ENCODE measurements at places on chromosomes 2 and 18.
A peak's percentile ranks its signal among the peaks of the same experiment; 100 is the strongest.

DNA sequence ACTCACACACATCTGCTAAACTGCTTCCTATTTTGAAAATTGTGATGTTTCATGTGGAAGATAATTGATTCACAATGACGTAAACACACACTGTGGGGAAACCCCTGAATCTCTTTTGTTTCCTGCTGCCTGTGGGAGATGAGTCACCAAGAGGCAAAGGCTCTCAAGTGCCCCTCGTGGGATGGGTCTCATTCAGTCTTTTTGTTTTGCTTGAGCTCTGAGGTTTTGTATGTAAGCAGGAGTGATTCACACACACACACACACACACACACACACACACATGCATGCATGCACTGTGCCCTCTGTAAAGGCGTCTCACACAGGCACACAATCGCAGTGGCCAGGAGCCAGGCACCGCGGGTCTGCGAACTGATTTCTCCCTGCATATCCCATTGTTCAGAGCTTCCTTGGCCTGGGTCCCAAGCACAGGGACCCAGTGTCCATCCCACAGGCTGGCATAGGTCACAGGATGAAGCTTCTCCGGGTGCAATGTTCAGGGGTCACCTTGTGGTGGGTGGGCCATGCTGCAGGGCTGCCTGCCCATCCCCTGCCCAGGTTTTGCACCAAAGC, 12.1 kb upstream of the ARHGEF4 start:
- DNase-seq, result peak; percentile 69

GRCh38 chr2:153890576-153890975, 18.9 kb downstream of the GALNT13 start:
- no peak for DNase-seq

DNA sequence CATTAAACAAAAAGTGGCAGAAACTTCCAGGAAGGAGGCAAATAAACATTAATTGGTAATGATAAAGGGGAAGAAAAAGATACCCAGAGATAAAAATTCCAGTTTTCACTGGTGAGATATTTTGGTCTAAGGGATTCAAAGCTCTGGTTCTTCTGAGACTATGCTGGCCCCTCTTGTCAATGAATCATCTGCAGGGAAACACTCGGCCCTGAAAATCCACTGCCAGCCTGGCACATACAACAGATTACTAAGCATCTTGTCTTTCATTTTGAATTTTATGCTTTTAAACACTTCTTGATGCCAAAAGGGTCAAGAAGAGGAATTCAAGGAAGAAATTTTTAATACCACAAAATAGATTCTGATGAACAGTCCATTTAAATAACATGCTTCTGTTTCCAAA, 1603.8 kb upstream of the ZEB2 start:
- DNase-seq, result no peak

DNA sequence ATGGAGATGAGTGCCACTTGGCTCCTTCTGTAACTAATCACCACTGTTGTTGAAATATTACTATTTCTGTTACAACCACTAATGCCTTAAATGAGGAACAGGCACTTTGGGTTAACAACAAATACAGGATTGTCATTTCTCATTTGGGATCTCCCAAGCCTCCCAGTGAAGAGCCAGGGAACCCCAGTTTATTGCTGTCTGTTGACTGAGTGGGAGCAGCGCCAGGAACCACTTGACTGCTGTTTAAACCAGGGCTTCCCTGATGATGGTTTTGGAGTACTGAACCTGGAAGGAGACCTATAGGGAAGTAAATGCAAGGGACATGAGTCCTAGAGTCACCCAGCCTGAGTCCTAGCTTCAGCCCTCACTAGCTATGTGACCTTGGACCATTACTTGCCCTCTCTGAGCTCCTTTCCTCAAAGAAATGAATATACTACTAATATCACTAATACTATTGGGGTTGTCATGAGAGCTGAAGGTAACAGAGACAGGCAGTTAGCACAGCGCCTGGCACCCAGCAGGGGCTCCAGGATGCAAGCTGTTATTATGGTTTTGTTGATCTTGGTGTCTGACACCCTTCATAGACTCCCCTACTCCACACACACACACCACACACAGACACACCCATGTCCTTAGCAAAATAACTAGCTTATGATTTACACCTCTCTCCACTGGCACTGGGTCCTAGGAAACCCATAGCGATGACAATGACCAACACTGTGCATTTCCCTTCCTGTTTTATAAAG, 104.2 kb upstream of the FZD7 start:
- no peak for DNase-seq

GRCh38 chr2:232170396-232170795, 208.2 kb upstream of the ALPP start:
- no peak for DNase-seq

GRCh38 chr2:121186261-121186660, 98.7 kb downstream of the TFCP2L1 start:
- DNase-seq, result no peak

- DNase-seq, result no peak
These were observed 20.8 kb downstream of the MSH6 start for GRCh38 chr2:47803770-47804169.

- no peak for DNase-seq
These were observed 1.8 kb upstream of the RFX8 start for GRCh38 chr2:101476605-101477208.

- no peak for DNase-seq
These were observed 412.0 kb downstream of the NUP35 start for GRCh38 chr2:183536290-183536689.

DNA sequence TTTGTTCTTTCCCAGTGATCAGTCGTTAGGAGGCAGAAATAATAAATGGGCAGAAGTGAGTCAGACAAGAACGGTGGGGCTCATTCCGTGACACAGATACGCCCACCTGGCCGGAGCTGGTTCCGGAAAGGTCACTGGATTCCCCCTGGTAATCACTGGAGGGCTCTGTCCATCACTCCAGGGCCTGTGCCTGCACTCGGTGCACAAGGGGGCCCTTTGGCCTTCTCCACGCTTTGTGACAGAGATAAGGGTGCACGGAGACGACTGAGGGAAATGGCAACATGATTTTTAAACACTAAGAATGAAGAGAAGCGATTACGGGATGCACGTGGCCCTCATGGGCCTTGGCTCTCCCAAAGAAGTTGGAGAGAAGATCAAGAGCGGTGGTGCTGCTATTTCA, 84.4 kb downstream of the PTGR3 start:
- no peak for DNase-seq

DNA sequence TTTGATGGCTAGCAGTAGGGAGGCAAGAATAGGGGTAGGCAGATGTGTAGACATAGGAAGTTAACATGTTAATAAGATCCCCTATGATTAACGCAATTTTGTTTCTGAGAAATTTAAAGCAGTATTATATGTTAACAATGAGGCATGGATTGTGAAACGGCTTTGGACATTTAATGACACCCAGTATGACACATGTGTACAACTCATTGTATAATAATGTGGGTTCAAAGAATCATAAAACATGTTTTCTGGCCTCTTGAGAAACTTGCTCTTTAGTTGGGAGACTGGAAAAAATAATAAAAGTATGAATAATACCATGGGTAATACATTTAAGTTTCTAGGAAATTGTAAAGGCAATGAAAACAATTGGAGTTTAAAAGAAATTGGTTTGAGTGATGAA, 332.1 kb upstream of the CDH20 start:
- no peak for DNase-seq

GRCh38 chr2:169716238-169716886, 17.3 kb upstream of the KLHL23 start:
- no peak for DNase-seq

- DNase-seq, result no peak
These were observed 865.4 kb upstream of the NXPH2 start for GRCh38 chr2:139645617-139646016.

DNA sequence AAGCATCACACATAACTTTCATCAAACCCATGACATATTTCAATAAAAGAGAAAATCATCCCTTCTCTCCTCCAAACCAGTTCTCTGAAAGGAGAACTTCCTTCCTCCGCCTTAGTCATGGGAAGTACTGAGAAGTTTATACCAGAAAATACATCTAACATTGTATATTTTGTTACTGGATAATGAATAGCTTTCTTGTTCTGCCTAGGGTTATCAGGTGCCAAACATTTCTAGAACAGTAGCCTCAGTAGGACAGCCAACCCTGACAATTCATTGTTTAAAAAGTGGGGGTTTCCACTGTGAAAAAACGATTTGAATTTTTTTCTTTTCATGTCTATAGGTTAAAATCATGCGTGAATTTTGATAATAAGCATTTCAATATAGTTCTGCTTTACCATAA, 16.0 kb upstream of the DAW1 start:
- no peak for DNase-seq

DNA sequence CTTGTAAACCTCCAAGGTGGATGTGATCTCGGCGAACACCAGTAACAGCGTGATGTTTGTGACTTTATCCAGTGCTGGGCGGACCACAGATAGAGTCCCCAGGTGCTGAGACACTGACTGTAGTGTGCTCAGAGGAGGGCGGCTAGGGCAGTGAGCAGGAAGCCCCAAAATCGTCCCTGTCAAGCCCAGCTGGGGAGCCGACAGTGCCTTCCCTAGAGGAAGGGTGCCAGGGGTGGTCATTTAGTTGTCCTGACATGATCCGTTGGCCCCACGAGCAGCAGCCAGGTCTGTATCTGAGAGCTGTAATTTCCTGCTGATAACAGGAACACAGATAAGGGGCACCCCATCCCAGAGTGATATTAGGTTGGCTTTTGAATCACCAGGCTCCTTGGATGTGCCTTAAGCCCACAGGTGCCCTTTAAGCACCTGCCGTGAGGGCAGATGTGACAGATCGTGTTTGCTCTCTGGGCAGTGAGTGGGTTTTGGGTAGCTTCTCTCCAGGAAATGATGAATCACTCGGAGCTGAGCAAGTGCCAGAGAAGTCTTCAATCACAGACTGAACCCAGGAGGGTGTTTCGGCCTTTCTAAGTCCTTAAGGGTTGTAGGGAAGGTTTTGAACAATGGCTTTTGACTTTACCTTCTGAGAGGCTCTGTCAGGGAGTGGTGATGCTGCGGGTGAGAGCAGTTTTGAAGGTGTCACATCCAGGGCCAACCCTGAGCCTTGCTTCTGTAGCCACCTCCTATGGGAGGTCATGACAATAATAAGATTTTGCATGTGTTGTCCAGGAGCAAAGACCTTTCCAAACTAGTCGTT, 7.7 kb downstream of the LPIN1 start:
- DNase-seq, result peak; percentile 77

GRCh38 chr2:112957511-112957910, 20.3 kb upstream of the IL36G start:
- no peak for DNase-seq

GRCh38 chr2:157075924-157076323, 181.6 kb upstream of the GALNT5 start:
- no peak for DNase-seq

DNA sequence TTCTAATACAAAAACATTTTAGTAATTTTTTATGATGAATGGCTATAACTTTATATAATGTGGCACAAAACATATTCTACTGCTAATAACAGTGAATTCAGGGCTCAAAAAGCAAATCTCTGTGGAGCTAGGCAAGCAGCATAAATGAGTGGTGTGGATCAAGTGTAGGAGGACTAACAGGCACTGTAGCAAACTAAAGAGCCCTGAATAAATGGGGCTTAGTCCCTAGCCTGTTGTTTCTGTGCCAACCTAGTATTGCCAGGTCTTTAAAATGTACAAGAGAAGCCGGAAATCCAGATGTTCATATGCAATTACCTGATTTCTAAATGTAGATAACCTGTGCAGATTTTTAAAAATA, 18.5 kb downstream of the REL start:
- DNase-seq, result no peak

GRCh38 chr2:133651861-133652260, 83.6 kb upstream of the NCKAP5 start:
- no peak for DNase-seq

DNA sequence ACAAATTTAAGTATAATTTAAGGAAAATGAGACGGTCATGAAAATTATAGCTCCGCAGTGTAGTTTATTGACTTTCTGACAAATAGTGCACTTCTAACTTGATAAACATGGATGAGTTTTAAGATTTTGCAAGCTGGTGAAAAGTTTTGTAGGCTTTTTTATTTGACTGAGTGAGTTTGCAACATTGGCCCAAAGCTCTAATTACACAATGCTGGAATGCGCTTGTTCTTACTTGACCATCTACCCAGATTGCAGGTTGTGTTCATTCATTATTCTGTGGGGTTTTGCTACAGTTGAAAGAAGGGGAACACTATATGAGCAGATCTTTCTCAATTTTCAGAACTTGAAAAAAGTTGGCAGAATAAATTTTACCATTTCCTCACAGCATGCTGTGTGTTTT, 13.5 kb downstream of the SPOPL start:
- no peak for DNase-seq

DNA sequence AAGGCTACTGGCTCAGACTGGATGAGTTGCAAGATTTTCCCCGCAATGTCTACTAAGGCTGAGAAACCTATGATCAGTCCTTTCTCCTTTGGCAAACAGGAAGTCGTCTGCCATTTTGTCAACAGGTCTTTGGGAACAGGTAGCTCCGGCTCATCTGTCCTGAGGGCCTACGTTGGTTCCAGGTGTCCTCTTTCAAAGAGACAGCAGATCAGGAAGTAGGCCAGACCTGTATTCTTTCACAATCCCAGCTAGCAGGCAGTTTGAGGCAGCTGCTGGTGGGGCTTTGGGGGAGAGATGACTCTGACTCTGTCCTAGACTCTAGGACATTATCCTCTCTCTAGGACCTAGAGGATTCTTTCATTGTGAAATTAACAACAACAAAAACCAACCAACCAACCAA, 98.6 kb downstream of the ACTR2 start:
- no peak for DNase-seq

GRCh38 chr2:10541081-10541480, 93.0 kb upstream of the ODC1 start:
- no peak for DNase-seq

- no peak for DNase-seq
These were observed 37.9 kb downstream of the SS18 start for GRCh38 chr18:26052505-26052904.

DNA sequence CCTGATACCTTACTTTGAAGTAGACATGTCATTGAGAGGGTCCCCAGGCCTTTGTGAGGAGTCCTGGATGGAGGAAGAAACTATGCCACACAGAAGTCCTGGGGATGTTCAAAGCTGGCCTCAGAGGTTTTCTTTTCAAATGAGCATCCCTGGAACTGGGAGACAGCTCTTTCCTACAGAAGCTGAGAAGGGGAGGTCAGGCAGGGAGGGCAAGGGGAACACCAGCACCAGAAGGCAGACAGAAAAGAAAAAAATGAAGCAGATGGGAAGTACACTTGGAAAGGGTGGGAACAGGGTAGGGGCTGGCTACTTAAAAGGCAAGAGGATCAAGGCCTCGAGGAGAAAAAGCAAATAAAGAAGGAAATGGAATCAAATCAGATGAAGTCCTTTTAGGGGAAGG, 120.0 kb downstream of the FMNL2 start:
- no peak for DNase-seq

DNA sequence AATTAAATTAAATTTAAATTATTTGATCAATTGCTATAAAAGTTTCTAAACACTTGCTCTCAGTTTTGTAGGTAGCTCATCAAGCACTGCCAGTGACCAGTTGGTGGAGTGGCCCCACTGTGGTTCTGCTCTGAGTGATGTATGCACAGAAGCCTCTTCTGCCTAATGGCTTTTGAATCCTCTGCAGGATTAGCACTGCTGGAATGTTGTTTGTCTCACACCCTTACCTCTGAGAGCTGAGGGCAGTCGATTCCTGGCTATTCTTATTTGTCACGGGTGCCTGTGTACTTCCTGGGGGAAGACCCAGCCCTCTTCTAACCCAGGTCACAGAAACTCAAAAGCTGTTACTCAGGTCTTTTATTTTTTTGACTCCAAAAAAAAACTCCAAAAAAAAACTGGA, 9.5 kb downstream of the CAPN14 start:
- no peak for DNase-seq

GRCh38 chr2:193584522-193584938, 1389.8 kb upstream of the TMEFF2 start:
- no peak for DNase-seq
